Stimulated activated CD8-positive, alpha-beta memory T cell treated with anti-CD3 and anti-CD28 coated beads, Interleukin-7, amount 100 ng/mL, for 1 hour (primary cell): ENCODE measurements at places on chromosomes 6 and 20.

- peak; percentile 5 for DNase-seq
Observed at GRCh38 chr6:111482188-111482958, 645 bp downstream of the REV3L start.

- no peak for DNase-seq
Observed at GRCh38 chr20:17439616-17440296, 91.4 kb downstream of the BFSP1 start.

GRCh38 chr20:40744072-40744817 is 55.2 kb upstream of the MAFB start:
- DNase-seq: no peak

DNA sequence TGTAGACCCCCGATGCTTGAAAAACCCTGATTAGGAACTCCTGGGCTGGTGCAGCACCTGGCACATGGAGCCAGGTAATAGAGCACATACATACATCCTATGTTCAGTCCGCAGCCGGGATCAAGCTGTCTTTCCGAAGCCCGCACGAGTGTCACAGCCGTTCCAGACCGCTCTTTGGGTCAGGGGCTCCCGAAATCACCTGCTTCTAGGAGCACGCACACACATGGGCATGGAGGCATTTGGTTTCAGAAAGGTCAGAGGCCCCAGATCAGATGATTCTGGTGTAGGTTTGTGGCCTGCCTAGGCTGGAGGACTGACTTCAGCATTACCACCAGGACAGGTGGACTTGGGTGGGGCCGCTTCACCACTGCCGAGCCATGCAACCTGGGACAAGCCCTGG is 42.1 kb upstream of the STX16 start:
- DNase-seq: no peak

DNA sequence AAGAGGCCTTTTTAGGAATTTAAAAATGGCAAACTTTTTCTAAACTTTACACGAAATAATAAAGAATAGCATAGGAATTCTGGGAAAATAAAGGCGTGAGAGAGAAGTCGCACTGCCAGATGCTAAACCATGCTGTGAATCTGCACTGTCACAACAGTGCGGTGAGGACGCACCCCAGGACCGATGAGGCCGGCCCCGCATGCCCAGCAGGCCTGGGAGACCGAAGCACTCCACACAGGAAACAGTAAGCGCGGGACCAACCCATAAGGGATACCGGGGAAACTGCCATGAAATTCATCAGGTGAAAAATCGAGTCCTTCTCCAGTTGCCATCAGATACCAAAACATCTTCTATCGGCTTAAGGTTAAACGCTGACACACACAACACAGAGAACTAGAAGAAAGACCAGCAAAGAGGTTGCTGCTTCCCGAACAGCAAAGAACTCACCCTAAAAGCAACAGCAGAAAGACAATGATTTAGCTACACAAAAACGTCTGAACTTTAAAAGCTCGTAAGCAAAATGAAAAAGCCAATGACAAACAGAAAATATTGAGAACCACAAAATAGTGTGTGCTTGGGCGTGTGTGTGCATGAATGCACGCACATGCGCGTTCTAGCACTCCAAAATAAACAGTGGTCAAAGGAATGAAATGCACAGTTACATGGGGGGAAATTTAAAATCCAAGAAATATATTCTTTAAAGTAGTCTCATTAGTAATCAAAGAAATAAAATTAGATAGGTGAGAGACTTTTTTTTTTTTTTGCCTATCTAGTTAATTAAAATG is 15.4 kb downstream of the RAMACL start:
- DNase-seq: no peak

DNA sequence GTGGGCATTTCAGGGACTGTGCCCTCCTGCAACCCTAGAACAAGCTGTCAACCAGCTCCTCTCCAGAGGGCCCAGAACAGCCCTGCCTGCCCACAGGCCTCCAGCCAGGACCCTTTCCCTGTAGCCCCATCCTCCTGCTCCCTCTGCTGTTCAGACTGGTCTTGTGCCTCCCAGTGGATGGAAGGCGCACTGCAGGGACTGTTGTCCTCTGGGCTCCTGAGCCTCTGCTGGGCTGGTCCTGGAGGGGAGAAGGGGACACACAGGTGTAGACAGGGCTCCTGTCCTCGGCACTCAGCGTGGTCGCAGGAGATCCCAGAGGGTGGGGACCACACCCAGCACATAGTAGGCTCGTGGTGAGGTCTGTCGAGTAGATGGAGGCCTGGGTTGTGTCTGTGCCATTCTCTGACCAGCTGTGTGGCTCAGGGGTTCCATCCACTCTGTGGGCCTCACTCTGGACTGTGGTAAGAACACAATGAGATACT is 11.5 kb downstream of the ITPR3 start:
- no peak for DNase-seq

- DNase-seq: no peak
Observed at GRCh38 chr20:8132484-8133309, 631 bp downstream of the PLCB1 start.

GRCh38 chr6:14172562-14172961 is 55.0 kb downstream of the CD83 start:
- no peak for DNase-seq

GRCh38 chr20:62688855-62689460 is 19.7 kb upstream of the NTSR1 start:
- DNase-seq: no peak

DNA sequence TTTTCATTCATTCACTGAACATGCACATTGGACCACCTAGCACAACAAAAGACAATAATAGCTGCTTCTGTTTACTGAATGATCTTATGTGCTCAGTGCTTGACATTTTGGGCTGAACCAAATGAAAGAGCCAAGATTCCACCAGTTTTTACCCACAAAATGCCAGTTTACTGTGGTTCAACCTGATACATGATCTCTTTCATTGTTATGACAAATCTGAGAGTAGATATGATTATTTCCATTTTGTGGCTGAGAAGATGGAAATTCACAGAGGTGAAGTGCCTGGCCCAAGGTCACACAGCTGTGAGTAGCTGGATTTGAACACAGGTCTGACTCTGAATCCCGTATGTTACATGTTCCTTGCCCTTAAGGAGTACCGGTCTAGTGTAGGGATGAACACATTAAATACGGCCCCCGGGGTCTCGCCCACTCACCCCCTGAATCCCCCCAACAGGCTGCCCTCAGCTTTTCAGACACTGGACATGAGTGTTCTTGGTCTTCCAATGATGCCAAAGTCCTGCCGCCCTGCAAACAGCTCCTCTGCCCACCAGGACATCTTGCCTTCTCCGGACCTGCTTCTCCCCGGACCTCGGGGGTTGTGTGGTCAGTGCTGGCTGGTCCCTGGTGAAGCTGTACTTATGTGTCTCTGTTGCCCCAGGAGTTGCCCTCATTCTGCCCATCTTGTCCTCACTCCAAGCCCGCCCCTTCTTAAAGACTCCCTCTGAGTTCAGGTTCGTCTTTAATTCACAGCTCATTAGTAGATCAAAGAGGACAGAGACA is 58.6 kb upstream of the SLC32A1 start:
- no peak for DNase-seq

- DNase-seq: no peak
Observed at GRCh38 chr6:132959639-132960326, 145.4 kb downstream of the RPS12 start.

DNA sequence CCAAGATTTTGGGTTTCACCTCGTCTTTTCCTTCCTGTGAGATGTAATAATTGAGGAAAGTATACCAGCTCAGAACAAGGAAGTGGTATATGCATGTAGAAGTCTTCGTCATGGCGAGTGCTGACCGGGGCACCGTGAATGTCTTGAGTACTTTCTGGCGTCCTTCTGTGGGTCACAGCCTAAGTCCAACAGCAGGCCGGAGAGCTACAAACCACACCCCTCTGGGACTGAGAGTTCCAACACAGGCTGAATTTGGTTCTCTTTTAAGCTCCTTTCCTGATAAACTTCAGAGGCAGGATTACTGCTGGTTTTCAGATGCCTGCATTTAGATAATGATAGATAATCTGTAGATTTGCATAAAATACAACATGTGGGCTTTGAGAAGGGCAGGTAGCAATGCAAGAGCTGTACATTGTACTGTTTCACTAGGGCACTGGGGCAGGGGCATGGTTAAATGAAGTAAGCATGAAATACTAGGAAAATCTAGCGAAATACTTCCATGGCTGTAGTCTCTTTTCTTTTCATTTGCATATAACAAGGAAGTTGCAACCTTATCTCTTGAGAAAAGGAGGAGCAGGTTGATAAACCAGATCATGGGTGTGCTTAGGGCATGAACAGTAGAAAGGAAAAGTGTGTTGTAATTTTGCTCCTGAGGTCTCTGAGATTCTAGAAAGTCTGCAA is at the start of gene ADTRP:
TSS of gene ADTRP (minus strand) at position 156 of the 681 bp plus-strand sequence. CDS start at position 112, 44 bp downstream.
- no peak for DNase-seq

- DNase-seq: no peak
Observed at GRCh38 chr6:9403736-9404135, 968.4 kb upstream of the SLC35B3 start.

DNA sequence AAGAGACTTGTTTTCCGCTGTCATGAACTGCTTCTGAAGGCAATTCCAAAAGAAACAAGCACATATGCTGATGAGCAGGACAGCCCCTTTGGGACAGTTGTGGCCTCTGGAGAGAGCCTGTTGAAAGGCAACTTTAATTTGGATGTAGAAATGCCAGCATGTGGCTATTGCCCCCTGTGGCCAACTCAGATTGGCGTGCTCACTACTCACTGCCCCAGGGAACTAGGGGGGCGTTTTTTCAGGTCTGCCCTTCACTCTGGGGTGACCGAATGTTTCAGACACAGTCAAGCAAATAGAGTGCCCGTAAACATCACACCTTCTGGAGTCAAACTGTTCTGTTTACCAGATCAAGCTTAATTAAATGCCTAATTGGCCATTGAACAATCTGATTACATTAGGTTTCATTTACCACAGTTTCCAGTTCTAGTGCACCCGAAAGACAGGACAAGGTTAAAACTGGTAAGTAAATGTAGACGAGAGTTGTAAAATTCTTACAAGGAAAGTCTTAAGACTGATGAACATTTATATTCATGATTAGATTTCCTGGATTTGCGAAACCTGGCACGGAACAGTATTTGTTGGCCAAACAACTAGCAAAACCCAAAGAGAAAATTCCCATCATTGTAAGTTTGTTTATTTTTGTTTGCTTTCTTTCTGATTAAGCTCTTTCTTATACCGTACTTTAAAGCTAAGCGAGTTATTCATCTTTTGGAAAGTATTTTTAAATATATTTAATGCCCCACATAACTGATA is 75.9 kb upstream of the SYNJ2 start:
- no peak for DNase-seq

DNA sequence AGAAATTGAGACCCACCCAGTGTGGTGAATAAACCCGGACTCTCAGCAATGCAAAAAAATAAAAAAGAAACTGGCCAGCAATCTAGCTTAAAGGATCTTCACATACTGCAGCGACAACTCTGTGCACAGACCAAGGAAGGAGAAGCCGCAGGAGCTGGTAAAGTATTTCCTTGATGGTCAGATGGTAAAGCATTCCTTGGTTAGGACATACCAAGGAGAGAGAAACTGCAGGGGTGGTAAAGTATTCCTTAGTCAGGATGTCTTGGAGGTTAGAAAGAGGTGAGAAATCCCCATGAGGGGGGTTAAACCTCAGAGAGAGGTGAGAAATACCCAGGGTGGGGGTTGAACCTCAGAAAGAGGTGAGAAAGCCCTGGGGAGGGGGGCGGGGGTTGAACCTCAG is 86.8 kb downstream of the PLG start:
- no peak for DNase-seq

GRCh38 chr6:91042656-91043055 is 455.8 kb upstream of the MAP3K7 start:
- DNase-seq: no peak

- DNase-seq: no peak
Observed at GRCh38 chr20:19291818-19292132, 79.3 kb downstream of the SLC24A3 start.

DNA sequence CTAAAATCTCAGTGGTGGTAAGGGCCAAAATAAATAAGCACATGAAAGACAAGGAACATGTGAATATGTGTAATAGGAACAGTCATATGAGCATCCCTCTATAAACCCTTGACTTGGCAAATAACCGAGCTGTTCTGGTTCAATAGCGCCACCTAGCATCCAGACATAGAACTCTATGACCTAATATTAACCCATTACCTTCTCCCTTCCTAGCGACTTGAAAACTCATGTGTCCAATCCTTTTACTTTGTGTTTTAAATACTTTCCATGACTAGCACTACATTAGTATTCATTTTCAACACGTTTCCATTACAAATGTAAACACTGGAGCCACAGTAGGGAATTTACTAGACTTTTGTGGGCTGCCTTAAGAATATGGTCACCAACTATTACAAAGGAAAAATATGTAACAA is 279.7 kb downstream of the UST start:
- DNase-seq: no peak

GRCh38 chr20:17806739-17807441 is 107.1 kb downstream of the BANF2 start:
- no peak for DNase-seq

DNA sequence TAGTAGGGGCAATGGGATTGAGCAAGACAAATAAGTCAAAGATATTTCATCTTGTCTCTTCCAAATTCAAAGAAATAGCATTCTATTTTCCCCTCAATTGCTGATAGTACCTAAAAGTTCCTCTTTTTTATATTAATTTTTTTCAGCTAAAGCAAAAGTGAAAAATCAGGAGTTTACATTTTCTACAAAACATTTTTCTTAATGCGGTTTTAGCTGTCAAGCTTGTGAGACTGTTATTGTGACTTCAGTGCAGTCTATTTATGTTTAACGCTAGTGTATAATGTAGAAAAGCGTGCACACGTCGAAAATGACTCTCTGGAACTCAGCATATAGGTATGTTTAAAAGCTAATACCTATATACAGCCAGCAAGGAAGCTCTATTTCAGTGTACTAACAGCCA is 119.8 kb downstream of the BTBD3 start:
- no peak for DNase-seq

- DNase-seq: no peak
Observed at GRCh38 chr6:36550473-36551000, 3.3 kb upstream of the STK38 start.

GRCh38 chr20:45974896-45975565 is 3.0 kb upstream of the ZNF335 start:
- DNase-seq: no peak

DNA sequence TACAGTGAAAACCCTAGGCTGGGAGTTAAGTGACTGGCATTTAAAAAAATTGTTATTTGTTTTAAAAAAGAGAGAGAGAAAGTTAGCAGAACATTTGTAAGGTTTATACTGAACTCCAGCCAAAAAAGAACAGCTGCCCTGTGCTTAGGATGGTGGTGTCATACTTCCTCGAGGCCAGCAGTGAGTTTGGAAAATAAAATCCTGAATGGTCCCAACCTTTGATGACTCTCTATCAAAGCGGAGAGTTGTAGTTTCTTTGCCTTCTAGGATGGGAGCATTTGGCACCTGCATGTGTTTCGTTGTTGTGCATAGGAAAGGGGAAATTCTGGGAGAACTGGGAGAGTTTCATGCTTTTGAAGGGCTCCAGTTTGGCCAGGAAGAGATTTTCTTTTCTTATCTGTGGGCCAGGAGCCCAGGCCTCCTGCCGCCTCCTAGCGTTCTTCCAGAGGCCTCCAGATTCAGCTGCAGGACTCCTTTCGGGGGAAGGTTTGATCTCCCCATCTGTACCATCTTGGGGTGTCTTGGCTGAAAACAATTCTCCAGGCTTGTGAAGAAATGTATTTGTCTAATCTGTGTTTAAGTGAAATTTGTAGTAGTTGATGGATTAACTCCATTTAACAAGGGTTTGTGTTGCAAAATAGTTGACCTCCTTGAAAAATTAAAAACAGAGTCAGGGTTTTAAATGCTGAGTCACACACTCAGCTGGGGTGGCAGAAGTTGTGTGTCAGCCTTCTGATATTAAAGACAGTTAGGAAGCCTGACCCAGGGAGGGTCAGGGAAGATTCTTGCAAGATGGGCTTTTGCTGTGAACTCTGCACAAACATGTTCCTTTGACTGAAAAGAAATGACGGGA is 63.4 kb downstream of the TXNDC5 start:
- no peak for DNase-seq
